ENCODE measurements at places on chromosomes 1 and 21. TPM values are rescaled to one million over a fixed set of nuclear protein-coding genes. Genes with fewer than 3 reads are reported as not detected.
A peak's percentile ranks its signal among the peaks of the same experiment; 100 is the strongest.

PGLYRP4 gene
- total RNA-seq = not detected

KLHDC7A gene
- not detected for total RNA-seq

GPR161 gene
- total RNA-seq = 3.0 TPM

KLF17 gene
- total RNA-seq = not detected

LEFTY1 gene
- not detected for total RNA-seq

FHAD1 gene
- not detected for total RNA-seq

GRCh38 chr1:25057188-25057587, 127.1 kb upstream of the RUNX3 start:
- no peak for DNase-seq

GRCh38 chr21:42201615-42202161, 17.3 kb upstream of the ABCG1 start:
- no peak for DNase-seq

DNA sequence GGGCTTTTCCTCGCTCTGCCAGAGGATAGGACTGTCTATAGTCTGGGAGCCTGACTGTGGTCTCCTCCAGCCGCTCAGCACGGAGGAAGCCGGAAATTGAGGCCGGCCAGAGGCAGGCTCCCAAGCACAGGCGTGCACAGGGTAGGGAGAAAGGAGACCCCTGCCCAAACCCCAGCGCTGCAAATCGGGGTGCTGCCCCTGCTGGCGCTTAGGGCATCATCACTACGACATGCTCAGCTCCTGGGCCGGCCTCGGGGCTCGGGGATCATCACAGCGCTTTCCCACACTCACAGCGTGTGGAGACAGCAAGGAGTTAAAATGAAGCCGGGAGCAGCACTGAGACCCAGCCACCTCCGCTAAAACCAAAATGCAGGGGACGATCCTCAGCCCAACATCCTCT, 62.8 kb upstream of the ARHGEF16 start:
- DNase-seq = peak; percentile 18

DNA sequence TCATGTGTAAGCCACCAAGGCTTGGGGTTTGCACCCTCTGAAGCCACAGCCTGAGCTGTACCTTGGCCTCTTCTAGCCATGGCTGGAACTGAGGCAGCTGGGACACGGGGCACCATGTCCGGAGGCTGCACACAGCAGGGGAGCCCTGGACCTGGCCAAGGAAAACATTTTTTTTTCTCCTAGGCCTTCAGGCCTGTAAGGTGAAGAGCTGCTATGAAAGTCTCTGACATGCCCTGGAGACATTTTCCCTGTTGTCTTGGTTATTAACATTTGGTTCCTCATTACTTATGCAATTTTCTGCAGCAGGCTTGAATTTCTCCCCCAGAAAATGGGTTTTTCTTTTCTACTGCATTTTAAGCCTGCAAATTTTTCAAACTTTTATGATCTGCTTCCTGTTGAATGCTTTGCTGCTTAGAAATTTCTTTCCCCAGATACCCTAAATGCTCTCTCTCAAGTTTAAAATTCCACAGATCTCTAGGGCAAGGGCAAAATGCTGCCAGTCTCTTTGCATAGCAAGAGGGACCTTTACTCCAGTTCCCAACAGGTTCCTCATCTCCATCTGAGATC, 295.8 kb downstream of the LTN1 start:
- no peak for DNase-seq

DNA sequence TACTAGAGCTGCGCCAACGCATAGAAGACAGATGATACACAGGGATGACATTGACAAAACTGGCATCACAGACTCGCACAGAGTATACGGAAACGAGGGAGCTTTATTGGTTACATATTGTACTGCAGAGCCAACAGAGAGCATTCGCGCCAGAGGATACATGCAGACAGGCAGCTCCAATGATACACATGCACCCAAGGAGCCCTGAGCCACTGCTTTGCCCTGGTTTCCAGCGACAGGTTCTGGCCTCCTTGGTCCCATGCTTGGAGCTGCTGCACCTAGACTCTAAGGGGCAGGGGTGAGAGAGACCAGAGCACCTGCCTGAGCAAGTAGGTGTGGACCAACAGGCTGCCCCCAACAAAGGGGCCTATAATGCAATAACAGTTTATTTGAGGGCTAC, 65.6 kb downstream of the KDM1A start:
- DNase-seq = no peak

- no peak for DNase-seq
These were observed 238.0 kb upstream of the NCAM2 start for GRCh38 chr21:20760221-20760620.

- no peak for DNase-seq
These were observed 8.1 kb upstream of the KTI12 start for GRCh38 chr1:52041551-52042185.

DNA sequence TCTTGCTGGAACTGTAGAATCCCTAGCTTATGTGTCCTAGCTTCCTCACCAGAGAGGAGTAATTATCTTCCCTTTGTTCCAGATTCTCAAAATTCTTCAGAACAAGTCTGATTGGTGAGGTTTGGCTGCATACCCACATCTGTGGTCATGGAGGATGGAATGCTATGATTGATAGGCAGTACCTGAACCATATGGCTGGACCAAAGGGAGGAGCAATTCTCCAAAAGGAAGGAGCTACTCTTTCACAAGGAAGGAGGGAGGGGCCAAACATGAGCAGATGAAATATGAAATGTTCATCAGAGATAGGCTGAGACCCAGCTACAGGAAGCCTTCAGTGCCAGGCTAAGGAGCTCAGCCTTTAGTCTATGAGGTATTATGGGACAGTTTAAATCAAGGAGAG, 5.0 kb upstream of the RNF19B start:
- DNase-seq = no peak

- no peak for DNase-seq
These were observed 189.2 kb downstream of the DYRK1A start for GRCh38 chr21:37555672-37556261.

GRCh38 chr1:245541369-245541768, 386.6 kb downstream of the KIF26B start:
- DNase-seq = no peak

DNA sequence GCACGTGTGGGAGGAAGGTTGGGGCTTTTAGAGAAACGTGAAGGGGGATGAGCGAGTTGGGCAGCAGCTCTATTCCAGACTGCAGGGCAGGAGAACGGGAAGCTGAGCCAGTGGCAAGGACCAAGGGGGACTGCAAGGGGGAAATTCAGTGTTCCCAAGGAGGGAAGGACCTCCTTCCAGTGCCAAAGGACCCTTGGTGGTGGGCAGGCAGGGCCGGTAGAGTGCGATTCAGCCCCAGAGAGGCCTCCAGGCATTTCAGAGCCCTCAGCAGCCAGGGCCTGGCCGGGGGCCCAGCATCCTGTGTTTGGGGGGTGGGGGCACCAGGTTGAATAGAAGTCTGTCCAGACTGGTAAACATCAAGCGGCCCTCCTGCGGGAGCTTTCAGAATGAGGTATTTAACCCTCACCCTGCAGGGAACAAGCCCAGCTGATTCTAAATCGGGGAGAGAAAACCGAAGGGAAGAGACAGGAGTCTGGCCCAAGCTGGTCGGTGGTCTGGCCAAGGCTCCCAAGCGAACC, 2.3 kb downstream of the COL9A2 start:
- DNase-seq = no peak

DNA sequence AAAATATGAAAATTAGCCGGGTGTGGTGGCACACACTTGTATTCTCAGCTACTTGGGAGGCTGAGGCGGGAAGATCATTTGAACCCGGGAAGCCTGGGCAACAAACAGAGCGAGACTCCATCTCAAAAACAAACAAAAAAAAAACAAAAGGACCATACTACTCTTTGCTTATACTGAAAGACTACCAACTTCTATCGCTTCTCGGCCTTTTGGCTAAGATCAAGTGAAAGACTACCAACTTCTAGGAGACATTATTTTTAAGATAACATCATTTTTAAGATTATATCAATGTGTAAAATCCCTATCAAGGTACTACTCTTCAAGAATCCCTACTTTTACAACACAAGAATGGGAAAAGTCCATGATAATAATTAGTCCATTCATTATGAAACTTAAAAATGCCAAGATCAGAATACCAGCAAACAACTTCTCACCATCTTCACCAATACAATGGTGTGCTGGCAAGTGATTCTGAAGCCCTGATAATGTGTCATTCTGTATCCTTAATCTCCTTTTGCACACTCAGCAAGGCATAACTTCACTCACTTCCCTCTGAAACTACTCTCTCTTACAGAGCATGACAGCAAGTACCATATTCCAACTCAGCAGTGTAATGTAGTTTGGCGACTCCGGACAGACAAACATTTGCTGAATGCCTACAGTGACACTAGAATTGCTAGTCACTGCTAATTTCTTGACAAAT, 1.7 kb downstream of the PTP4A2 start:
- DNase-seq = no peak

- peak; percentile 42 for DNase-seq
These were observed 1.3 kb upstream of the HES4 start for GRCh38 chr1:1001057-1001783.

GRCh38 chr1:151039521-151039920, 3.1 kb downstream of the BNIPL start:
- DNase-seq = no peak

DNA sequence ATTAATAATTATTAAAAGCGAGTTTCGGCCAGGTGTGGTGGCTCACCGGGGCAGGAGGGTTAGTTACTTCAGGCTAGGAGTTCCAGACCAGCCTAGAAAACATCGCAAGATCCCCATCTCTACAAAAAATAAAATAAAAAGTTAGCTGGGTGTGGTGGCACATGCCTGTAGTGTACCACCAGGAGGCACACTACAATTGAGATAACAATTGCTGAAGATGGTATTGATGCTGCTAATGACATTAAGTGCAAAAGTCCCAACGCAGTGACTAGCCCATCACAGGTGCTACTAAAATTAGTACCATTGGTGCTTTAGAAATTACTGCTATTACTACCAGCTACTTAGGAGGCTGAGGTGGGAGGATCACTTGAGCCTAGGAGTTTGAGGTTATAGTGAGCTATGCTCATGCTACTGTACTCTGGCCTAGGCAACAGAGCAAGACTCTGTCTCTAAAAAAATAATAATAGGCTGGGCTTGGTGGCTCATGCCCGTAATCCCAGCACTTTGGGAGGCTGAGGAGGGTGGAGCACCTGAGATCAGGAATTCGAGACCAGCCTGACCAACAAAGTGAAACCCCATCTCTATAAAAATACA, 156.6 kb downstream of the GREM2 start:
- DNase-seq = no peak

- DNase-seq = no peak
These were observed 672.4 kb upstream of the TMPRSS15 start for GRCh38 chr21:19076031-19076430.

GRCh38 chr1:25809929-25810328, 9.8 kb upstream of the MTFR1L start:
- no peak for DNase-seq

DNA sequence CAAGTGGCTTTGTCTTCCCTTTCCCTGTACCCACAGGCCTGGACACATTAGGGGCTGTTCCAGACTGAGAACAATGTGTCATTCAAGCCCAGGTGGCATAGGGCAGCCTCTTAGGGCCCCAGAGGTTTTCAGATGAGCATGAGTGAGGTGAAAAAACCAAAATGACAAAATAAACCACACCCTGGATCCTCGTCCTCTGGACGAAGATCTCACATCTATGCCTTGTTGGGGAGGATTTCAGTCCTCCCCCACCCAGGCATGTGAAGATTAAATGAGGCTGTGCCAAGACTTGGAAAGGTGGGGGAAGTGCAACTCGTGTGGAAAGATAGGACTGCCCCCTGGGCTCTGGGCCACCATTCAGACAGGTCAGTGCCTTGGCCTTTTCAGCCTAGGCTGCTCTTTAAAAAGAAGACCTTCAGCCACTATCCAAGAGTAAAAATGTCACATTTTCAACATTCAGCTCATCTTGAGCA, 32.8 kb upstream of the IL19 start:
- no peak for DNase-seq

DNA sequence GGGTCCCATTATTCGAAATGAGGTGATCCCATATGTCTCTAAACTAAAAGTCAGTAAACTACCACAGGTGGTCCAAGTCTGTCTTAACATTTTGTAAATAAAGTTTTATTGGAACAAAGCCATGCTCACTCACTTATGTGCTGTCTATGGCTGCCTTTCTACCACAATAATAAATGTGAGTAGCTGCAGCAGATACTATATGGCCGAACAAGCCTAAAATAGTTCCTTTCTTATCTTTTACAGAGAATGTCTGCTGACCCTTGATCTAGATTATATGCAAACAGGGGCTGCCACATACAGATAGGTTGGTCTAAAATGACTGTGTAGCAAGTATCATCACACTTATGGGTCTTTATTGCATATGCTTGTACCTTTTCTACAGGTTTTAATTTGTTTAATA, 140.0 kb downstream of the VAV3 start:
- DNase-seq = no peak

DNA sequence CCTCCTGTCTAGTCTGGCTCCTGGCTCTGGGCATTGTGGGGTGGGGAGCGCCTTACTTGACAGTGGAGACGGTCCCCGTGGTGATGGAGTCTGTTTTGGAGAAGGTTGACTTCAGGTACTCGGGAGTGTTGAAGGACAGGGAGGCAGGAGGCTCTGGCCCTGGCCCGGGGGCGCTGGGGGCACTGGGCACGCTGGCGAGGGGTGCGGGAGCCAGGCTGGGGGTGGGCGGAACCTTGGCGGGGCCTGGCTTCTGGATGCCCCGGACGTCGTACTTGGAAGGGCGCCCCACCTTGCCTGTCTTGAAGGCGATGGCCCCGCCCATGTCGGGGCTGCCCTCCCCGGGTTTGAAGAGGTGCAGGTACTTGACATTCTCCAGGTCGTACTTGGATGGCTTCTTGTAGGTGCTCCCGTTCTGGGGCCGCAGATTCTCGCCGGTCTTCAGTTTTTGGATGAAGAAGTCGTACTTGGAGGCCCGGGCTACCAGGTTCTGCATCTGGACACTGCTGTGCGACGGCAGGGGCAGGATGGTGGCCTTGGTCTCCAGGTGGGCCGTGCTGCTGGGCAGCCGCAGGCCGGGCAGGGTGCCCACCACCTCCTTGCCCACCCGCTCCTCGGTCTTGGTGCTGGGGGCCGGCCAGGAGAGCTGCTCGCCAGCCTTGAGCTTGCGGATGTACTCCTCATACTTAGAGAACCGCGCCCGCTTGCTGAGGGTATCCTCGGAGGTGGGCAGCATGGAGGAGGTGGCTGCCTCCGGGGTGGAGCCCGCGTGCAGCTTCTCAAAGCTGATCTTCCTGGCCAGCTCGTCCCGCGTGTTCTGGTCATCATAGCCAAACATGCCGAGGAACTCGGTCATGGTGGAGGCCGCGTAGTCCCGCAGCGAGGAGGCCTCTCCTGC, 136.6 kb downstream of the CASZ1 start:
- no peak for DNase-seq

GRCh38 chr1:182095946-182096345, 34.4 kb upstream of the ZNF648 start:
- DNase-seq = no peak

- DNase-seq = no peak
These were observed 127.0 kb upstream of the TIAM1 start for GRCh38 chr21:31470896-31471694.

Data from Right ventricle myocardium inferior (tissue), 1 donor.